Activated T-cell treated with anti-CD3 and anti-CD28 coated beads for 1 hour (primary cell): ENCODE measurements at places on chromosomes 4 and X.
A peak's percentile ranks its signal among the peaks of the same experiment; 100 is the strongest.

DNA sequence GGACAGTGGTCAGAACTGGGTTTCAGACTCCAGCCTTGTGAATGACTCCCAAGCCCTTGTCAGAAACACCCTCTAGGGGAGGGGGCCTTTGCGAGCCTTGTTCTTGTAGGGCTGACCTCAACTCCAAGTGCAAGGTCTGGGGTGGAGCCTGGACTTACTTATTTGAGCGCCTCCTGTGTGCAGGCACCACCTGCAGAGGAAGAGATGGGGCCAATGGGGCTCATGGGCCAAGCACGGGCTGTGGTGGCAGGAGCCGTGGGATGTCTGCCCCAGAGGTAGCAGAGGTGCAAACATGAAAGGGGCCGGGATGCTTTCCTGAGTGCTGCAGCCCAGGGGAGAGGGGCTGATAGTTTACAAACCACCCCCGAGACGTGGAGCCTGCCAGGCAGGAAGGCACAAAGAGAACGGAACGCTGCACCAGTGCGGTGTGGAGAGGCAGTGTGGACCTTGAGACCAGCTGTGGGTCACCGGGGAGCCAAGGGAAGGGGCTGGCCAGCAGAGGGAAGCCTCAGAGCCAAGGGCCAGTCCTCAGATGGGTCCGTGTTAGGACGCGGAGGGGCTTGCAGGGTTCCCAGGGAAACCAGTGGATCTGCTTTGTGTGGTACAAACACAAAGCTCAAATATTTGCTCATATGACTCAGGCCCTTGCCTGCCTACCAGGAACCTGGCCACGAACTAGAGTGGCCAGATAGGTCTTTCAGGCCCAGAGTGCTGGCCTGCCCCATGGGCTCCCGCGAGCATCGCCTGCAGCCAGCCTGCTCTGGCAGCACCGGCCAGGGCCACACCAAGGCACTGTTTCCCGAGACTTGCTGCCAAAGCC is 8.7 kb upstream of the TADA2B start:
- no peak for DNase-seq

DNA sequence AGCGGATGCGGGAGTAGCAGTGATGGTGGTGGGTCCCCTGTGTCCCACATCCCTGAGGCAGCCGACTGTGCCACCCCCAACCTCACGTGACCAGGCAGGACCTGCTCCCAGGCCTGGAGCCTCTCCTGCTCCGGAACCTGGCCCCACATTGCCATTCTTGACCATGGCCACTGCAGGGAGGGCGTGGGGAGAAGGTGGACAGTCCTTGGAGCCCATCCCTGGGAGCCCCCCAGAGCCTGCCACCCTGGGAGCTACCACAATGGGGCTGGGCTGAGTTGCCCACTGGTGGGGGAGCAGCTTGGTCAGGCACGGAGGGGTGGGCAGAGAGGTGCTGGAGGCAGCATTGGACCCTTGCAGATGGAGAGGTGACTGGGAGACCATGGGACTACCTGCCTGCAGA is 36.8 kb downstream of the TMPRSS11A start:
- no peak for DNase-seq

- no peak for DNase-seq
Observed at GRCh38 chr4:164384416-164384815, 369.5 kb upstream of the SMIM31 start.

DNA sequence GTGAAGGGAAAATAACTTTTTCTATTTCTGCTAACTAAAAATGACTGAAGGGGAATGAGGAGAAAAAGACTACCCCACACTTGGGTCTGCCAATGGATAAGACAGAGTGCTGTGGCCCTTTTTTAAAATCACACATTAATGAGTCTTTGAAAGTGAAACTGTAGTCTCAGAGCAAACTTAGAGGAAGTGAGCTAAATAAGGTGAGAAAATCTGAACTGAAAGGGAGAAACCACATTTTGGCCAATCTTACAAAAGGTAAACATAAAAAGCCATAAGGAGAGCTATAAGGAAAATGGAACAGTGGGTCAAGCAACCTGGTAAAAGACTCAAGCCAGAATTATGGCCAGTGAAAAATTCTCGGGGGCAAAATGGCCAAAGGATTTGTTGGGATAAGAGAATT is 755.1 kb upstream of the IGFBP7 start:
- no peak for DNase-seq

- no peak for DNase-seq
Observed at GRCh38 chr4:88134536-88135355, 23.7 kb downstream of the ABCG2 start.

DNA sequence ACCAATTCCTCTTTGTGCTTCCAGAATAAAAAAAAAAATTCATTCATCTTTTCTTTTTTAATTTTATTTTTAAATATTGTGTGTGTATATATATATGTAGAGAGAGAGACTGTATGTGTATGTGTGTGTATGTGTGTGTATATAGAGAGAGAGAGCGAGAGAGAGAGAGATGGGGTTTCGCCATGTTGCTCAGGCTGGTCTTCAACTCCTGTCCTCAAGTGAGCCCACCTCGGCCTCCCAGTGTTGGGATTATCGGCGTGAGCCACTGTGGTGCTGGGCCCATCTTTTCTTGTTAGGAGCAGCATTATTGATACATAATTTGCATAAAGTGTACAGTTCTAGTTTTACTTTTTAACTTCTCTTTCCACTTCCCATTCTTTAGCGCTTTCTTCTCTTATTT is 33.6 kb downstream of the KDM6A start:
- DNase-seq, result no peak

- DNase-seq, result no peak
Observed at GRCh38 chrX:44898411-44899221, 25.6 kb downstream of the KDM6A start.

GRCh38 chr4:100189820-100190642 is at the start of gene DDIT4L:
Gene DDIT4L (minus strand): TSS chr4:100190468. CDS start chr4:100189983, 485 bp downstream.
- peak; percentile 1 for DNase-seq

GRCh38 chr4:121096629-121097028 is 24.3 kb upstream of the NDNF start:
- no peak for DNase-seq

- DNase-seq, result no peak
Observed at GRCh38 chr4:33883111-33883510, 2361.2 kb downstream of the ARAP2 start.

DNA sequence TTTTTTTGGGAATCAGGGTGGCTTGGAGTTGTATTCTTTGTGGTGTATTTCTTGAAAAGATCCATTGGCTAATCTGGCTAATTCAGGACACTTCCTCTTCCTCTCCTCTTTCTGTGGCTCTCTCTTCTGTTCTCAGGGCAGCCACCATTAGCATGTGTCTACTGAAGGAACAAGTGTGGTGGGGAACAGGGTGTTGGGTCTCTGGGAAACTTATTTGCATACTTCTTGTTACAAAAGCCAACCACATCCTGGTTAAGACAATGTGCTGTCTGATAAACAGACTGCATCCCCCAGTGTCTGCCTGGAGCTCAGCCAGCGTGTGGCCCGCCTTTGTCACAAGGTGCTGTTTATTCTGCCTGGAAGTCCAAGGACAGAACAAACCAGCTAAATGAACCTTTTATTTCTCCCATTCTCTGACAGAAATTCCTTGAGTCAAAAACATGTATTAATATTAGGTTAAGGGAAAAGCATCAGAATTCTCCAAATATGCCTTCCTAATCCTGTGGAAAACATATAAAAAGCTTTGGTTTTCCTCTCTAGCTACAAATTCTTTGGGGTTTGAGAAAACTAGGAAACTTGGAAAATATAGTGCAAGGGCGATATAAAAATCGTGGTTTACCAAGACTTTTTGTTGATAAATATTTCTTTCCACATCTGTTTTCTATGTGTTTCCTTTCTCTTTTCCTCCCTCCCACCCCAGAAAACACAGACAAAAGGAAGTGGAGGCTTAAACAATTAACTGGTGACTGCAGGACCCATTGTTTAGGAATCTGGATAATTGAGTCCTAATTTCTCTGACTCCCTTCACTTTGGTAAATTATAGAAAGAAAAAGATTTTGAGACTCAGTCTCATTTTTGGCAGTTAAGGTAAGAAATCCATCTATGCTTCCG is 203.6 kb downstream of the SPRY1 start:
- DNase-seq, result peak; percentile 26

GRCh38 chr4:7020290-7020689 is 22.9 kb upstream of the TADA2B start:
- DNase-seq, result no peak

DNA sequence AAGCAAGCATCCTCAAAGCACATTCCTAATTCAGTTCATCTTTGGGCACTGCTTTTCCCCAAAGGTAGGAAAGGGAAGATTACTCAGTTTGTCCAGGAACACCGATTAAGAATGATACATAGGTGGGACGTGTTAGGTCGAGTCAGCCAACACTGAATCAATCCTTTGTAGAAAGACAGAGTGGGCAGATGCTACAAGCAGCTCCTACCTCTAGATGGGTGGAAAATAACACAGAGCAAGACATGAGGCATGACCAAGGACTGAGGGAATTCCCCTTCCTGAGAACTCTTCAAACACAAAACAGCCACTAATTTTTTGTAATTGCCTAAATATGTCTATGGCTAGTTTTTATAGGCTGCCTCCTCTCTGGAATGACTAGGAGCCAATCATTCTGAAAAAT is 331.7 kb downstream of the HNRNPD start:
- no peak for DNase-seq

DNA sequence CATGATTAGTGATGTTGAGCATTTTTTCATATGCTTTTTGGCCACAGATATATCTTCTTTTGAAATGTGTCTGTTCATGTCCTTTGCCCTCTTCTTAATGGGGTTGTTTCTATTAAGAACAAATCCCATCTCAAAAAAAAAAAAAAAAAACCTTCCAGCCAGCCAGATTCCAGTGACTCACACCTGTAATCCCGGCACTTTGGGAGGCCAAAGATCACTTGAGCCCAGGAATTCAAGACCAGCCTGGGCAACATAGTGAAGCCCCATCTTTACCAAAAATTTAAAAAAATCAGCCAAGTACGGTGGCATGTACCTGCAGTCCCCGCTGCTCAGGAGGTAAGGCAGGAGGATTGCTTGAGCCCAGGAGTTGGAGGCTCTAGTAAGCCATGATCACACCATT is 5.1 kb downstream of the RAB33B start:
- no peak for DNase-seq
